ENCODE measurements at places on chromosomes 7 and 10.

DNA sequence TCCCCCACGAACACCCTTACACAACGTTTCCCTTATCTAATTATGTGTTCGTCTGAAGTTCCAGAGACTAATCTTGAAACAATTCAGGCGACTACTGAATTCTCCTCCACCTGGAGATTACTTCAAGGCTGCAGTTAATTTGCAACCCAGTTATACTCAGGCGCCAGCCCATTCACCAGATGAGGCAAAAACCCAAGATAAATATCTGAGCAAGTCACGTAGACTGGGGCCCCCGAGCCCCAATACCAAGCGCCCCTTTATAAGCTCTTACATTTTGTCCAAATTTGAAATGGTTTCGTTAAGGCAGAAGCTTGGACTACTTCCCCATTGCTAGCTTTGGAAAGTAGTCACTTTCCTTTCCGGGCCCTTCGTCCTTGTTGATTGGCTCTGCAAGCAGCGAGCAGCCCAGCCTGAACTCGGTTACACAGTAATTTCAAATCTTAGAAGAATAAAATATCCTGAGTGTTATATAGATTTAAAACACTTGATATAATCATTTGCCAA is 1.2 kb downstream of the TPK1 start:
- DNase-seq = no peak

GRCh38 chr7:116801092-116801710 is 61.2 kb upstream of the CAPZA2 start:
- DNase-seq = no peak

DNA sequence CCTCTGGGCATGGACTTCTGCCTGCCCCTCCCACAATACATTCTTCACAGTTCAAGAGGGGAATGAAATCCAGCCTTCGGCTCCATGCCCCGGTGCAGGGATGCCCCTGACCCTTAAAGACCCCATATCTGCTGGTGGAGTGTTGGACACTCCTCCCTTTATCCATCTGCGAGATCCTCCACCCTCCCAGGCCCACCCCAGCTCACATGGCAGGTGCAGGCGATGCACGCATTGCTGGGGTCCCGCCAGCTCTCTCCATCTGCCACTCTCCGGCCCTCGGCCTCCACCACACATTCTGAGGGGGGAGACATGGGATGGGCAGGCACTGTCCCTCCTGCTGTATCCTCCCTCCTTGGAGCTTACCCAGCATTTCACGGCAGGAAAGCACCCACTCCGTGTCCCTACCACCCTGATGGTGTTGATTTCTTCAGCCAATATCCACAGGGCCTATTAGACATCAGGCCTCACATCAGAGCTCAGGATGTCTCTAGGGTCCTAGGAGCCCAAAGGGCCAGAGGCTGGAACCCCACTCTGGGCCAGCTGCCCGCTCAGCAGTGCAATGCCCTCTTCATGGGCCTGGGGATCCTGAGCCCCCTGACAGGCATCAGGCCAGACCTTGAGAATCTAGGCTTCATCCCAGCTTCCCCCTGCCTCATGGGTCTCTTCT is 18.3 kb downstream of the ATP6V1F start:
- DNase-seq = no peak

GRCh38 chr7:38178695-38179344 is 775 bp downstream of the STARD3NL start:
- DNase-seq = no peak

DNA sequence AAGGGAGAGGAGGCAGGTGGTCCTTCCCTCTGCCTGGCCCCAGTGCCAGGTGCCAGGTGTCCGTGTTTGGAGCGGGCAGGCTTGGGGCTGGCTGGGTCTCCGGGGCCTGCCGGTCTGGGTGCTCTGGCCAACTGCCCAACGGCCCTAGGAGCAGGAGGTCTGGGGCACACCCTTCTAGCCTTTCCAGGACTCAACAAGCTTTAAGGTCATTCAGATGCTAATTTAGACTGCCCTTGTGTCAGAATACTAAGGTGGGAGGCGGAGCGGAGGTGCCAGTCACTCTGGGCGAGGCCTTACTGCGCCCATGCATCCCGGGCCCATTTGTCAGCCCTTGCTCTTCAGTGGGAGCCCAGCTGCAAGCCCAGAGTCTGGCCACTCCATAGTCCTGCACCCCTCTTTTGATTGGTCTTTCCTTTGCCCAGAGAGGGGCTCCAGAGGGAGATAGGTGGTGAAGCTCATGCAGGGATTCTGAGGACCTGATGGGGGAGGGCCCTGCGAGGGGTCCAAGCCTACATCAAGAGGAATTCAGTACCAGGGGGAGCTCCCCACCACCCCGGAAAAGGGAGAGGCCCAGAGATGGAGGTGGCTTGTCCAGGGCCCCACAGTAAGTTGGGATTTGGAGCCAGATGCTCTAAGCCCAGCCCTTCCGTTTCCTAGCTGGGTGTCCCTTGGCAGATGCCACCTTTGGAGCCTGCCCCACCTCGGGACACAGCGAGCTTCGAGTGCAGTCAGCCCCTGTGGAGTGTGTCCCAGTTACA is 1.3 kb downstream of the PGAM2 start:
- DNase-seq = no peak

- DNase-seq = peak; percentile 70
These were observed 11.3 kb downstream of the C10orf105 start for GRCh38 chr10:71708301-71708703.

- no peak for DNase-seq
These were observed 6.9 kb downstream of the IFIT1B start for GRCh38 chr10:89384474-89385340.

- DNase-seq = no peak
These were observed 86.4 kb upstream of the GNA12 start for GRCh38 chr7:2930310-2931033.

DNA sequence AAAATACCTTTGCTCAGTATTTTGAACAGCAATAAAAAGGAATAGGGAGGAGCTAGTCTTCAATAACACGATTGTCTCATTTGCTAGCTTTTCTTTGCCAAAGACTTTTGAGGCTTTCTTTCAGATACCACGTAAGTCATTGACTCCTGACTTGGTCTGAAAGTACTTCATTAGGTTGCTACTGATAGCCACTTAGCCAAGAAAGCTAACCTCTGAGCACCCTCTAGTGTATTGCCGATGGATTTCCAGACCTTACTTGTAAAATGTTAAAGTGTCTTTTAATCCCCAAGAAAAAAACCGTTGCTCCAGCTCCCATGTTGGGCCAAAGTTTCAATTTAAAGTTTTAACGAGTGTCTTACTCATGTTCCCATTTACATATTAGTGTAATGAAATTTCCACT is 63.4 kb upstream of the STRIP2 start:
- no peak for DNase-seq

DNA sequence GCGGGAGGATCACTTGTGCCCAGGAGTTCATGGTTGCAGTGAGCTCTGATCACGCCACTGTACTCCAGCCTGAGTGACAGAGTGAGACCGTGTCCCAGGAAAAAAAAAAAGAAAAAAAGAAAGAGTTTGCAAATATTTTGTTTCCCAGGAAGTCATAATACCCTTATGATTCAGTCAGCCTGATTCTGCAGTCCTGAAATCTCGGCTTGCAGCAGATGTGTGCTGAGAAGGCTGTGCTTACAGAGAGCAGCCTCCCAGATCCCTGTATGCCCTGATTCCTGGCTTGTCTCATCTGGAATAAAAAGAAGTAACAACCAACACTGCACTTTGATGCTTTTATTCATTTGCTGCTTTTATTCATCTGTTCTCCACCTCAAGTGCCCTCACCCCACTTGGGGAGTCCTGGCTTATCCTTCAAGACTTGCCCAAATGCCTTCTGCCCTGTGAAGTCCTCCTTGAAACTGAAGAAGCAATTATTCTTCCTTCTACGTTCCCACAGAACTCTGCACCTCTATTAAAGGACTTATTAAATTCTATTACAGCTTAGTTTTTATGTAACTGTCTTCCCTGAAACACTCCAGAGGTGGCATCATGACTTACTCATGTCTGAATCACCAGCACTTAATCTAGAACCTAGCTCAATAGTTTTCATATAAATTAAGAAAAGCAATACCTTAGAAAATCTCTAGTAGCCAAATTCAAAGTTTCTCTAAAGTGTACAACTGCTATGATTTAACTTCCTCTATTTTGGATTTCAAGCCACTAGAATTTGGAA is 27.7 kb upstream of the BPGM start:
- no peak for DNase-seq

DNA sequence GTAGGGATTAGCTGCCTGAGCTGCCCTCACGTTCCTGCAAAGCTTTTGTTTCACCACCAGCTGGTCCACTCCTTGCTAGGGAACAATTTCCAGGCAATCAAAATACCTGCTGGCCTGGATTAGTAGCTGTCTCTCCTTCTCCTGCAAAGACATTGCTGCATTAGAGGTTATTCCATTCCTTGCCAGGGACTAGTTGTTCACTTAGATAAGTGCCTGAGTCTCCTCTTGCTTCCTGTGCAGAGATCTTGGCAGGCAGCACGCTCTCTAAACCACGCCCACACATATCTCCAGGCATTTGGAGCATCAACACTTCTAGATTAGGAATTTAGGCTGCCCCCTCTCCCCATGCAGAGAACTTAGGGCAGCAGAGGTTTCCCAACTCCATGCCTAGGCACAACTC is 150.4 kb upstream of the SMIM30 start:
- no peak for DNase-seq

DNA sequence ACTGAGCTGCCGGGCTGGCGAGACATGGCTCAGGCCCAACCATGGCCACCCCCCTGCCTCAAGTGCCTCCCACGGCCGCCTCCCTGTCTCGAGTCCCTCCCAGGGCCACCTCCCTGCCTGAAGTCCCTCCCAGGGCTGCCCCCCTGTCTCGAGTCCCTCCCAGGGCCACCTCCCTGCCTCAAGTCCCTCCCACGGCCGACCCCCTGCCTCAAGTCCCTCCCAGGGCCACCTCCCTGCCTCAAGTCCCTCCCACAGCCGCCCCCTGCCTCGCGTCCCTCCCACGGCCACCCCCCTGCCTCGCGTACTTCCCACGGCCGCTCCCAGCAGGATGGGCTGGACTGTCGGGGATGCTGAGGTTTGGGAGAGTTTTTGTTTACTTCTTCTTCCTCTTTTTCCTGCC is 462.5 kb downstream of the PTPRN2 start:
- DNase-seq = no peak

Data from right kidney (tissue), 9 donors.